Heart right ventricle (tissue), 16 donors: ENCODE measurements at places on chromosomes 3 and 15. TPM values are rescaled to one million over a fixed set of nuclear protein-coding genes. Genes with fewer than 3 reads are reported as not detected.

DNA sequence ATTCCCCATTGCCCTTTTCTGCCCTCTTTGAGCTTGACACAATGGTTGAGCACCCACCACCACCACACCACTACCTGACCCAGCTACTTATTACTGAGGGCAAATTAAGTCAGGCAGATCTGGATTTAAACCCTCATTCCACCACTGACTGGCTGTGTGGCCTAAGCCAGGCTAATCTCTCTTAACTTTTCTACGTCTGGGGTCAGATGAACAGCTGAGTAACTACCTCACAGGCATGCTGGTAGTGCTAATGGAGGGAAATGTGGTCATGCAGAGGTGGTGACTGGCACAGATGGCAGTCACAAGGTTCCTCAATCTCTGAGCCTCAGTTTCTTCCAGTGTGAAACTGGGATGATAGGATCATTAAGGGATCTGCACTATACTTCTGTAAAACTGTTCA, 4.3 kb upstream of the MRPS25 start:
- no peak for DNase-seq

ACP3 gene
- total RNA-seq, result 0.81 TPM

VPS39 gene
- 48.5 TPM for total RNA-seq

- no peak for DNase-seq
These were observed 70.3 kb downstream of the TAMM41 start for GRCh38 chr3:11776346-11776745.
